NCI-H226 (cell line): ENCODE measurements at places on chromosomes 3 and 15.

DNA sequence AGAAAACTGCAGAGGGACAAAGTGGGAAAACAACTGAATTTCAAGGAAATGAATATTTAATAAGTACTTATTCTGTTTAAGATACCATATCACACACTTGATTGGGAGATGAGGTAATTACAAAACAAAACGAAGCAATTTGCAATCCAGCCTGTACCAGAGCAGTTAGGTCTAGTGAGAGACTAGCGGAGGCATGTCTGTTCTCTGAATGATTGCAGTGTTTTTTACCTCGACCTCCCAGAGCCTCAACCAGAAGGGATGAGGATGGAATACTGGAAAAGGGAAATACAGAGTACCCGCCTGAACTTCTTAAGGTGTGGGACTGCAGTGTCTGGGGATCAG, 59.5 kb downstream of the PIK3CB start:
- no peak for DNase-seq

GRCh38 chr15:83739629-83740028, 85.7 kb downstream of the ADAMTSL3 start:
- DNase-seq = no peak

DNA sequence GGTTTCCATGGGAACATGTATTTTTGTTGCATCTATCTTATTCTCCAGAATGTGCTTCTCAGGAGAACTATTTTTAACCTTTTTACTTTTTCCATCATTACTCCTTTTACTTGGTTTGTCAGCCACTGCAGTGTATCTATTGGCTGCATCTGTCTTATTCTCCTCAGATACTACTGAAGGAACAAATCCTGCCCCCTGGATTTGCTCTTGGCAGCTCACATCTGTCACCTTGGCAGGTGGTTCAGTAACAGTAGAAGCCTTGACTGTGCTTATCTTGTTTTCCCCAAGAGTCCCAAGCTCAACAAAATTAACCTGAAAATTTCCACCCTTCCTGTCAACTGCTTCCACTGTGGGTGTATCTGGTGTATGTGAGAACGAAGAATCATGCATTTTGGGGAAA, 106.0 kb downstream of the MAP4 start:
- no peak for DNase-seq

- DNase-seq = no peak
Observed at GRCh38 chr3:197226179-197226578, 72.2 kb downstream of the DLG1 start.

- peak; percentile 76 for DNase-seq
Observed at GRCh38 chr15:66931768-66932633, 133.4 kb upstream of the SMAD3 start.

DNA sequence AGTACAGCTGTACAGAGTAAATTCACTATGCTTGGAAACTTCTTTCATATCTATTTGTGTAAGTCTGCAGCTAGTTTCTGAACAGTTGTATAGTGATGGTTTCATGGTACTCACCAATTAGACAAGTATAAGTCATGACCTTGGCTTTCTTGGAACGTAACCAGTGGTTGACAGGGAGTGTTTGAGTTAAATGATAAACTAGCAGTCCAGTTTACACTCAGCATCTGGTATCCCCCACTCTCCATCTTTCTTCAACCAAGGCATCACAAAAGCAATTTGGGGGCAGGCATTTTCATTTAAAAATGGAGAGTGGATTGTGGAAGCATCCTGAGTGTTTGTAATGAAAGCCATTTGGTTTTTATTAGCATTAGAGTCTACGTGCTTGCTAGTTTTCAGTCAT, 26.0 kb downstream of the MME start:
- no peak for DNase-seq

GRCh38 chr3:72510247-72510646, 338.0 kb downstream of the SHQ1 start:
- DNase-seq = no peak
